Activated naive CD8-positive, alpha-beta T cell treated with anti-CD3 and anti-CD28 coated beads for 36 hours (primary cell): ENCODE measurements at places on chromosomes 12 and 14.

DNA sequence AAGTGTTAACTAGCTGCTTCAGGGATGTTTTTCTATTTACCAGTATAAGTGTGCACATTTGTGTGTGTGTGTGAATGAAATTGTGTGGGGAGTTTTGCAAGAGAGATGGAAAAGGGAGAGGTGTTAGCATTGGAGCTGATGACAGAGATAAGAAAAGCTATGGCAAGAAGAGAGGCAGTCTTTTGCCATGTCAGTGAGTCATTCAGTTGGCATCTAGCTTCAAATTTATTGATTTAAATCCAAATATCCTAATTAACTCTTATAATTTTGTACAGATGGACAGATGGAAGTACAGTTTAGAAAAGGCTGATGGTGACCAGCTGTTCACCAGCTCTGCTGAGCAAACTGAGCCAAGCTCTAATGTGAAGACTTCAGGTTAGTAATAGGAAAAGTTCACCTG lies 3.3 kb upstream of the BHLHE41 start:
- no peaks in the 10 kb centered on the region for H3K36me3 ChIP-seq
- no peak overlapping the region for H3K27ac ChIP-seq
- H3K27me3 ChIP-seq, result peaks cover 72% of the 10 kb centered on the region
- DNase-seq, result no peak
- H3K4me3 ChIP-seq, result no peak overlapping the region

DNA sequence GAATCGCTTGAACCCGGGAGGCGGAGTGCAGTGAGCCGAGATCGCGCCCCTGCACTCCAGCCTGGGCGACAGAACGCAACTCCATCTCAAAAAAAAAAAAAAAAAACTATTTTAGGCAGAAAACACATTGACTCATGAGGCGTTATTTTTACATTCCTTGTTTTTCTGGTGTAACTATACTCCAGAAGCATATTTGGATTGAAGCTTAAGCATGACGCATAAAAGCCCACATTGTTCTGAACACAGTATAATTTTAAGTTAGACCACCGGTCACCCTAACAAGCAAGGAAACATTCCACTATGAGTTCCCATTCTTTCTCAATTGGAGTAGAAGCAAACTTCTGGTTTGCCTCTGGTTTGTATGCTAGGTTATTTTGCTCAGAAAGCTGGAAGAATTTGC lies 173.0 kb downstream of the MYRFL start:
- H3K27ac ChIP-seq, result no peak overlapping the region
- no peaks in the 10 kb centered on the region for H3K36me3 ChIP-seq
- H3K27me3 ChIP-seq, result no peaks in the 10 kb centered on the region

GRCh38 chr14:35571598-35571997 lies 37.6 kb downstream of the INSM2 start:
- no peak overlapping the region for H3K27ac ChIP-seq
- no peaks in the 10 kb centered on the region for H3K4me1 ChIP-seq
- no peaks in the 10 kb centered on the region for H3K27me3 ChIP-seq
- peaks cover 2% of the 10 kb centered on the region for H3K36me3 ChIP-seq
- no peak overlapping the region for H3K4me3 ChIP-seq
- DNase-seq, result no peak

DNA sequence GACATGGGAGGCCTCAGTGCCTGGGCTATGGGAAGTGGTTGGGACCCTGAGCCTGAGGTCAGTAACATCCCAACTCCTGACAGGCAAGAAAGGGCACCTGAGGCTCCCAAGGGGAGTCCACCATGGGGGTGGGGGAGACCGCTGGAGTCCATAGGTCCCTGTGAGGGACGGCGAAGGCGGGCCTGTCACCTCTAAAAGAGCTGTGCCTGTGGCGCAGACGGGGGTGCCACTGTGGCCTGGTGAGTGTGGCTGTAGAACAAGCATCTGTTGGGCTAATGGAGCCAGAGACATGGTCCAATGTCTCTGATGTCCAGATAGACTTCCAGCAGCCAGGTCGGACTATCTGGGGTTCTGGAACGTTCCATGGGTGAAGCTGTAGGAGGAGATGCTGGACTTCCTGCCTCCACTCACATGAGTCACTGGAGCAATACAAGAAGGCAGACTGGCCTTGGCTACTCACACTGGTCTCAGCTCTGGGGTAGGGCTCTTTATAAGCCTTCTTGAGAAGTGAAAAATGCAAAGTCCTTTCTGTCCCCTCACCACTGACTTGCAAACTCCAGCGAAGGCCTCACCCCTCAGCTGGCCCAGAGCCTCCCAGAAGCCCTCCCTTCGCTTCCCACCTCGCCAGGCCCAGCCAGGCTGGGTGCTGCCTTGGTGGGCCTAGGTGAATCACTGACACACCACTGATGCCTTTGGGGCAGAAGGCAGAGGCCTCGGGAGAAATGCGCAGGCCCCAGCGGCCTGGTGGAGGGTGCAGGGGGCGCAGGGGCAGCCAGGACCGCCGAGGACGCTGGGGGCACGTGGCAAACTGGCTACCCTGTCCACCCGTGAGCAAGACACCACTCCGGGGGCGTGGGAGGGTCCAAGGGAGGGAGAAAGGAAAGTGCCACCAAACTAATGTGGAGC lies 1.1 kb upstream of the TRAF3 start:
- peak; percentile 14 for DNase-seq
- peaks cover 26% of the 10 kb centered on the region for H3K36me3 ChIP-seq
- H3K27me3 ChIP-seq, result no peaks in the 10 kb centered on the region
- H3K4me1 ChIP-seq, result peaks cover 43% of the 10 kb centered on the region

- peaks cover 5% of the 10 kb centered on the region for H3K36me3 ChIP-seq
- H3K4me1 ChIP-seq, result peaks cover 65% of the 10 kb centered on the region
Measured at GRCh38 chr14:49984424-49984823, 91.5 kb downstream of the ARF6 start.

DNA sequence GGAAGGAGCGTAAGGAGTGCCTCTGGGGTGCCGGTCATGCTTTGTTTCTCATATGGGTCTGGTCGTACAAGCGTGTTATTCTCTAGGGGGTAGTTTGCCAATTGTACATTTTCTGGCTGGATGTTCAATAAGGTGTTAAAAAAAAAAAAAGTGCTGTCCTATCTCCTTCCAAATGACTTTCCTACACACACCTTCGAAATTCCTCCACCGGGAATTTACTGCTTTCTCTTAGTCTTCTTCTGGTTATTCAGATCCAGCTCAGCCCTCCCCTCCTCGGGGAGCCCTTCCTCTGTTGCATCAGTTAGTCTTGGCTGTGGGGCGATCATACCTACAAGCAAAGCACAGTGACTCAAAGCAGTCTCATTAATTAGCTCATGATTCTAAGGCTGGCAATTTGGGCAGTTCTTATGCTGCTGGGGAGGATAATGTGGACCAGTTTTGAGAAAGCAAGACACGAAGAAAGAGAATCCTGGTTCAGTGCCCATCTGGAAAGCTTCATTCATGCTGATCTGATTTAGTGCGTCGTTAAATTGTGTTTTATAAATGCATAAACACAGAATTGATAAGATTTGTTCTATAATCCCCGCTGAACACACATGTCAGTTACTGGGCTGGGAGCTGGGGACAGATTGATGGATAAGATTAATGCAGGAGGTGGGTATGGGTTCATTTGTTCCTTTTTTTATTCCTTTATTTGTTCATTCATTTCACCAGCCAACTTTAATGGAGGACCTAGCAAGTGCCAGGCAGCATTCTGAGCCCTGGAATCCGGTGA lies 9.2 kb upstream of the CLMN start:
- no peak for DNase-seq
- H3K36me3 ChIP-seq, result no peaks in the 10 kb centered on the region
- H3K4me1 ChIP-seq, result no peaks in the 10 kb centered on the region

GRCh38 chr14:60652674-60653651 lies 3.7 kb upstream of the SIX1 start:
- peaks cover 97% of the 10 kb centered on the region for H3K27me3 ChIP-seq
- no peak for DNase-seq
- peaks cover 57% of the 10 kb centered on the region for H3K4me1 ChIP-seq

GRCh38 chr14:55125403-55125802 lies 3.6 kb upstream of the LGALS3 start:
- DNase-seq, result no peak
- no peak overlapping the region for H3K27ac ChIP-seq
- H3K4me1 ChIP-seq, result peaks cover 8% of the 10 kb centered on the region
- no peak overlapping the region for H3K4me3 ChIP-seq

- no peak overlapping the region for H3K4me3 ChIP-seq
- H3K27ac ChIP-seq, result no peak overlapping the region
- peaks cover 8% of the 10 kb centered on the region for H3K36me3 ChIP-seq
- peaks cover 4% of the 10 kb centered on the region for H3K4me1 ChIP-seq
Measured at GRCh38 chr12:50718760-50719159, 45.1 kb upstream of the ATF1 start.

DNA sequence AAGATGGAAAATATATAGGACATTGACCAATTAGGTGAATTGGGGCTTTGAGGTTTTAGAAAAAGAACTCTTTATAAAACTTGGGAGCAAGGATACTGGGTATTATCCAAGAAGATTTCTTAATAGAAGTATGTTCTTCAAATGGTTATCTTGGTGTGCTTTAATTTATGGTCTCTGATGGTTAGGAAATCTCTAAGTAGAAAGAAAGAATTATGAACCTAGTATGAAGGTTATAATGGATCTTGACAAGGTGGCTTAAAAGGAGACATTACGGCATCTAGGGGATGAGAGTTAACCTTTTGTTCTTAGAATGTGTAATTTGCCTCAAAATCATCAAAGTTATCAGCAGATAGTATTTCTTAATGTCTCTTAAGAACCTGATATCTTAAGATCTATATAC lies 210.4 kb upstream of the PRICKLE1 start:
- no peaks in the 10 kb centered on the region for H3K27me3 ChIP-seq
- no peak for DNase-seq
- no peak overlapping the region for H3K4me3 ChIP-seq
- H3K27ac ChIP-seq, result no peak overlapping the region

- no peak overlapping the region for H3K4me3 ChIP-seq
- no peaks in the 10 kb centered on the region for H3K27me3 ChIP-seq
- no peaks in the 10 kb centered on the region for H3K36me3 ChIP-seq
- no peak for DNase-seq
Measured at GRCh38 chr14:86712727-86713126, 1182.8 kb downstream of the FLRT2 start.

DNA sequence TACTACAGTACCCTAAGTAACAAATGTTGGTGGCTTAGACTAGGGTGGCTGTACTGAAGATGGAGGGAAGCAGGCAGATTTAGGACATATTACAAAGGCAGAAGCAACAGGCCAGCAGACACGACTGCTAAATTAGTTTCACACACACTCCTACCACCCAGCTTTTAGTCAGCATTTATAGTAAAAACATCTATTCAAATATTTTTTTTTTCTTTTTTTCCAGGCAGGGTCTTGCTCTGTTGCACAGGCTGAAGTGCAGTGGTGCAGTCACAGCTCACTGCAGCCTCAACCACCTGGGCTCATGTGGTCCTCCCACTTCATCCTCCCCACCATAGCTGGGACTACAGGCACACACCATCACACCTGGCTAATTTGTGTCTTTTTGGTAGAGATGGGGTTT lies 72.9 kb downstream of the CDK17 start:
- H3K36me3 ChIP-seq, result peaks cover 45% of the 10 kb centered on the region
- DNase-seq, result no peak
- no peaks in the 10 kb centered on the region for H3K27me3 ChIP-seq

DNA sequence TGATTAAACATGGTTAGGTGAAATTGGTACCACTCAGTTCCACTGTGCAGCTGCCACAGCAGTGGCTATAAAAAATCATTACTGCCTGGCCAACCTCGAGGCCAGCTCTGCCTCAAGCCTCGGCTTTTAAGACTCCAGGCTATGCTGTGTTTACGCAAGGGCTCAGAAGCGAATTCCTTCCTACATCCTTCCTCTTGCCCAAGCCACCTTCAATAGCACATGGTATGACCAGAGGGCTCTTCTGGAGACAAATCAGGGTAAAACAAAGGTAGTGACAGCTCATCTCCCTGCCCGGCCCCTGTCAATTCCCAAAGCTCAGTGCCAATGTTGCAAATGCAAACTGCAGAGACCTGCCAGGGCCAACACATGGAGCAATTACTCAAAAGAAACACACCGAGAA lies 31.9 kb downstream of the NUAK1 start:
- H3K36me3 ChIP-seq, result no peaks in the 10 kb centered on the region
- H3K4me3 ChIP-seq, result no peak overlapping the region

- no peak overlapping the region for H3K4me3 ChIP-seq
- DNase-seq, result no peak
- no peaks in the 10 kb centered on the region for H3K36me3 ChIP-seq
- no peaks in the 10 kb centered on the region for H3K4me1 ChIP-seq
Measured at GRCh38 chr12:59151243-59151642, 230.9 kb upstream of the LRIG3 start.

DNA sequence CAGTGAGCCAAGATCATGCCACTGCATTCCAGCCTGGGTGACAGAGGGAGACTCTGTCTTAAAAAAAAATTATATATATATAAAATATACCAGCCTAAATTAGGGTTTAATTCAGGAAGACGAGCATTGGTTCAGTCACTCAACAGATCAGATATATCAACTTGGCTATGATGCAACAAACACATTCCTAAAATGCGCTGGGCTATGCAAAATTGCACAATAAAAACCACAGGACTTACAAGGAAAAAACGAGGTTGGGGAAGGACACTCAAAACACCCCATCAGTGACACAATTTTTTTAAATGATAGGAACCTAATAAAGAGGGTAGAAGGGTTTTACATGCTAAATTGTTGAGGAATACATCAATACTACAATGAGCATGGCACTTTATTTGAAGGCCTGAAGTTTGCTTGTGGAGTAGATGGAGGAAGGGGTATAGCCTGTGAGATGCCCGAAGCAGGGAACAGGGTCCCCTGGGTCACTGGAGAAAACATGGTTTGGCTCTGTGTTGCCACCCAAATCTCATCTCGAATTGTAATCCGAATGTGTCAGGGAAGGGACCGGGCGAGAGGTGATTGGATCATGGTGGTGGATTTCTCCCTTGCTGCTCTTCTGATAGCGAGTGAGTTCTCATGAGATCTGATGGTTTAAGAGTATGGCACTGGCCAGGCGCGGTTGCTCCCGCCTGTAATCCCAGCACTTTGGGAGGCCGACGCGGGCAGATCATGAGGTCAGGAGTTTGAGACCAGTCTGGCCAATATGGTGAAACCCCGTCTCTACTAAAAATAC lies 71.2 kb downstream of the TNFAIP2 start:
- H3K27ac ChIP-seq, result no peak overlapping the region
- H3K27me3 ChIP-seq, result peaks cover 28% of the 10 kb centered on the region
- H3K4me1 ChIP-seq, result no peaks in the 10 kb centered on the region
- no peak for DNase-seq

DNA sequence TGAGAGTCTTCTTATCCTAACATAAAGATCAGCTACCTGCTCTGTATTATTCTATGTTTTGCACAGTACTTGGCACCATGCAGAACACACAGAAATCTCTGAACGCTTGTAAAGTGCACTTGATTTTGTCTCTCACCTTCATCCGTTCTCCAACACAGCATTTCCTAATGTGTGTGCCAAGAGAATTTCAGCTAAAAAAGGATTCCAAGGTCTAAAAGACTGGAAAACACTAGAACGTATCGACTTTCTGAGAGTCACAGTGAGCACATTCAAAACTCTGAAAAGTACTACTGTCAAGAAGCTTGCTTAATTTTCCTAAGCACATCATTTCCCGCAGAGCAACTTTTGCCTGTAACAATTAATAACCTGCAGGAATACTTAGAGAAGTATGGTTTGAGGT lies 211.1 kb downstream of the ANO2 start:
- DNase-seq, result no peak
- no peaks in the 10 kb centered on the region for H3K36me3 ChIP-seq
- peaks cover 3% of the 10 kb centered on the region for H3K4me1 ChIP-seq
- H3K27me3 ChIP-seq, result no peaks in the 10 kb centered on the region
